A549 (cell line): ENCODE measurements at places on chromosomes 1 and 21. TPM values are rescaled to one million over a fixed set of nuclear protein-coding genes. Genes with fewer than 3 reads are reported as not detected.

CACNA1S gene
- polyA plus RNA-seq = not detected in 3 replicates

FCRL1 gene
- not detected in 3 replicates for polyA plus RNA-seq

CD164L2 gene
- not detected in 3 replicates for polyA plus RNA-seq

GIPC2 gene
- 0.04 to 0.07 TPM (median 0.06 TPM) in 3 replicates for polyA plus RNA-seq

RNU1-1 gene
- 6.5 to 8.5 TPM (median 6.6 TPM) in 3 replicates for polyA plus RNA-seq

CRP gene
- not detected in 3 replicates for polyA plus RNA-seq

RUNX1 gene
- 5.5 to 5.9 TPM (median 5.8 TPM) in 3 replicates for polyA plus RNA-seq

ATAD3B gene
- polyA plus RNA-seq = 0.99 to 1.1 TPM (median 0.99 TPM) in 3 replicates

KRTAP19-3 gene
- polyA plus RNA-seq = not detected in 3 replicates

CD53 gene
- not detected in 3 replicates for polyA plus RNA-seq

CRNN gene
- not detected in 3 replicates for polyA plus RNA-seq

FTCD gene
- not detected in 3 replicates for polyA plus RNA-seq

PYHIN1 gene
- not detected in 3 replicates for polyA plus RNA-seq

FCRL2 gene
- polyA plus RNA-seq = not detected in 3 replicates

LMX1A gene
- polyA plus RNA-seq = not detected in 3 replicates

KCNAB2 gene
- 9.9 to 11.1 TPM (median 9.9 TPM) in 3 replicates for polyA plus RNA-seq

TLCD4 gene
- 12.7 to 14.2 TPM (median 13.3 TPM) in 3 replicates for polyA plus RNA-seq

PLPP3 gene
- 18.4 to 26.8 TPM (median 23.6 TPM) in 3 replicates for polyA plus RNA-seq

CASZ1 gene
- polyA plus RNA-seq = 0.94 to 1.2 TPM (median 1.1 TPM) in 3 replicates

KANK4 gene
- 0.54 to 0.81 TPM (median 0.62 TPM) in 3 replicates for polyA plus RNA-seq

LHX4 gene
- 0.62 to 0.79 TPM (median 0.62 TPM) in 3 replicates for polyA plus RNA-seq

RNU1-2 gene
- polyA plus RNA-seq = 6.5 to 8.5 TPM (median 6.6 TPM) in 3 replicates

PLXNA2 gene
- polyA plus RNA-seq = 0.36 to 0.62 TPM (median 0.45 TPM) in 3 replicates

CMPK1 gene
- polyA plus RNA-seq = 84.7 to 89.8 TPM (median 89.3 TPM) in 3 replicates

IQGAP3 gene
- 16.0 to 17.0 TPM (median 17.0 TPM) in 3 replicates for polyA plus RNA-seq

FAM163A gene
- polyA plus RNA-seq = not detected in 3 replicates

PPM1J gene
- polyA plus RNA-seq = 0.32 to 0.51 TPM (median 0.33 TPM) in 3 replicates

TPTE gene
- polyA plus RNA-seq = not detected in 3 replicates
